ENCODE measurements at places on chromosomes 12 and 14.

GRCh38 chr14:93970965-93971634 is 5.3 kb downstream of the ASB2 start:
- DNase-seq, result no peak

- no peak for DNase-seq
These were observed 4.0 kb upstream of the TESPA1 start for GRCh38 chr12:54988402-54989054.

DNA sequence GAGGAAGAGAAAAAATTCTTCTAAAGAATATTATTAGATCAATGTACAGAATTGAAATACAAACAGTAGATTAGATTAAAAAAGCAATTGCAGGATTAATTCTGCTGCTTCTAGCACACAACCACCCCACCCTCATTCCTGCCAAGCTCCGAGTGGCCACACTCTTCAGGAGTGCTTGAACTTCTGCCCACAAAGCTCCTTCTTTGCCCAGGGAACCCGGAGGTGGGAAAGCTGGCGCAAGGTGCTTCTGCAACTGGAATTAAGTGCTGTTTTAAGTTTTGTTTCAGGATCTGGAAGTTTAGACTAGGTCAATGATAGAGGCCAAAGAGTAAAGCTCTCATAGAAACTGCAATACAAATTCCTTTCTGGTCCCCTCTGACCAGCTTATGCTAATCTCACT is 94.1 kb upstream of the BMP4 start:
- DNase-seq, result no peak

- DNase-seq, result no peak
These were observed 27.1 kb downstream of the STK38L start for GRCh38 chr12:27271206-27271605.

DNA sequence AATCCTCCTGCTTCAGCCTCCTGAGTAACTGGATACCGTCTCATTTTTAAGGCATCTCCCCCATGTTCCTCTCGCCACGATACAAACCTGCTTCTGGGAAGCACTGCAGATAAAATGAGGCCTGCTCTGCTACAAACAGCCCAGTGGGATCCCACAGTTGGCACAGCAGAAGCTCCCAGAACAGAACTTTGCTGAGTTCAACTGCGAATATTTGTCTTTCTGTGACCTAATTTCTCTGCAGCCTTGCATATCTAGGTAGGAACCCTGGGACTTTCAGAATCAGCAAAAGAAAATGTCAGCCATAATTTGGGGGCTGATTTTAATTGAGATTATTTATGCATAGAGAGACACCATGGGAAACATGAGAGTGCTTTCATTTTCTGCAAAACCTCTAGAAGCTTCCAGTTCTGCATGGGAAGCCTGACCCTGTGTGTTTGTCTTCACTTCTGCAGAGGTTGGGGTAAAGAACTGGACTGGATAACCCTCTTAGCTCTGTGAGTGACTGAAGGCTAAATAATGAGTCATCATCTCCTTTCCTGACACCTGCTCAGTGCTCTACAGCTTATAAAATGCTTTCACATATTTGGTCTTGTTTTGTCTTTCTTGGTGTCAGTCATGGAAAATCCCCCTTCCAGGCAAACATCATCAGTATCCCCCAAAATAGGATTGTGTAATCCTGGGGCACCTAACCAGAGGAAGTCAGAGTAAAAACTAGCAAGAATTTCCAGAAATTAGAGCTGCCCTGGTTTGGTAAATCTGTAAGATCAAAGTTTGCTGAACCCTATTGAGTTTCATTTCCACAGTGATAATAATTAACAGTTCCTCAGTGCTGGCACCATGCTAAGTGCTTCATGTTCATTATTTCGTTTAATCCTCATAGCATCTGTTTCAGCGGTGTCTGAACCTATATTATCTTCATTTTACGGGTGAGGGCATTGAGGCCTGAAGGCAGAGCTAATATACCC is 185.8 kb downstream of the SLC15A4 start:
- DNase-seq, result no peak

Data from NCI-H1436 (cell line).